ENCODE measurements at places on chromosomes 3 and 15.

GRCh38 chr15:74464897-74465296, 3.9 kb upstream of the UBL7 start:
- no peak for DNase-seq

DNA sequence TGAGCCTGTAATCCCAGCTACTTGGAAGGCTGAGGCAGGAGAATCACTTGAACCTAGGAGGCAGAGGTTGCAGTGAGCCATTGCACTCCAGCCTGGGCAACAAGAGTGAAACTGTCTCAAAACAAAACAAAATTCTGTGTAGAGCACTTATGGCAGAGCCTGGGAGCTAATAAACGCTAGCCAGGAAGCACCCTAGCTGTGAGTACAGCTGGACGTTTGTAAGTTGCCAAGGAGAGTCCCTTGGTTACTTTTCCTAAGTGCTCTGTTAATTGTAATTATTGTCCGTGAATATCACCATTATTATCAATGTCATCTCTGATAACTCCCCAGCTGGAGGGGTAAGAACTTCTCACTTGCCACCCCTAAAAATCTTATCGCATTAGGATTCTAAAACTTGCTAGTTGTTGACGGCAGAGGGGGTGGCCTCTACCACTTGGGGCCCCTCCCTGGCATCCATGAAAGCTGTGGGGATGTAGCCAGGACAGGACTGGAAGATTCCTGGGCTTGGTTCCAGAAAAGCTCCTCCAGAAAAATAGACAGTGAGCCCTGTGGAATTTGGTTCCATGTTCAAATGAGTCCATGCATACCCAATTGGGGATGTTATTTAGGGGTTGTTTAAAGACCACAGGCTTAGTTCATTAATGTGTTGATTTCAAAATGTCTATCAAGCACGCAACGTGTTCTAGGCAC, 9.9 kb upstream of the KLHL25 start:
- DNase-seq: no peak

DNA sequence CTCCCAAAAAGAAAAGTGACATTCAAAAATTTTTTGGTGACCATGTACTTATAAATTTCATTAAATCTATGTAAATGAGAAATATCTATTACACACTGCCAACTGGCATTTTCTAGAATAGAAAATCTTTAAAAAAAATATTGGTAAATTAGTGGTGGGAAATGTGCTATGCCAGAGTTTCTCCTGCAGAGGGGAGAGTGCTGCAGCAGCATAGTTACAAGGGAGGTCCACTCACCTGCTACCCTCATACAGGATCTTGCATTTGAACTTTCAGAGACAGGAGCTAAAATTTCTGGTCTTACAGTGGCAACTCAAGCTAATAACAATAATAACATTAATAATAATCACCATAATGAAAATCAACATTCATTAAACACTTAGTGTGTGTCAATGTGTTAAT, 459.6 kb downstream of the NSUN3 start:
- DNase-seq: no peak

GRCh38 chr3:172315401-172316091, 132.7 kb downstream of the GHSR start:
- DNase-seq: no peak

- no peak for DNase-seq
Measured at GRCh38 chr3:183439515-183439914, 11.1 kb upstream of the MCF2L2 start.

- no peak for DNase-seq
Measured at GRCh38 chr3:172046268-172046915, 7.0 kb downstream of the FNDC3B start.

- peak; percentile 95 for DNase-seq
Measured at GRCh38 chr15:26082221-26083109, 219.3 kb upstream of the ATP10A start.

GRCh38 chr3:194360568-194360967, 9.0 kb downstream of the LRRC15 start:
- DNase-seq: no peak

DNA sequence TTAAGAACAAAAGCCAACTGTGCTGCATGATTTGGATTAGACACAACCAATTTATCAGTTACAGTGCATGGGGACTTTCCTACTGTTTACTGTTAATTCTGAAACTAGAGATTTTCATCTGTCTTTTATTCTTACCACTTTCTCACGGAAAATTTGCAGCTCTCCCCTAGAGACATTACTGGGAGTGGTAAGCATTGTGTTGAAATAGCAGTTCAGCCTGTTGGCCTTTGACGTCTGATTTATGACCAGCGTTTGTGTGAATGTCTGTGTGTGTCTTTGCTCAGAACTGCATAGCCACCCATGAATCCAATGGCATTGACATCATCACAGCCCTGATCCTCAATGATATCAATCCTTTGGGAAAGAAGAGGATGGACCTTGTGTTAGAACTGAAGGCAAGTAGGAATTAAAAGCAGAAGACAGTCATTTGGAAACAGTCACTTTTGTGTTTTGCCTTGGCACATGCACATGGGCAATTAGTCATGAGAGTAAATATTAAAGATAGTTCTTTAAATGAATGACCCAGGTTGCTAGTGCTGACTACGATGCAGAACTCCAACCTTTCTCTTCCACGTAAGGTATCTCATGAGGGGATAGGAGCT, 202.2 kb upstream of the BHLHE40 start:
- peak; percentile 2 for DNase-seq

DNA sequence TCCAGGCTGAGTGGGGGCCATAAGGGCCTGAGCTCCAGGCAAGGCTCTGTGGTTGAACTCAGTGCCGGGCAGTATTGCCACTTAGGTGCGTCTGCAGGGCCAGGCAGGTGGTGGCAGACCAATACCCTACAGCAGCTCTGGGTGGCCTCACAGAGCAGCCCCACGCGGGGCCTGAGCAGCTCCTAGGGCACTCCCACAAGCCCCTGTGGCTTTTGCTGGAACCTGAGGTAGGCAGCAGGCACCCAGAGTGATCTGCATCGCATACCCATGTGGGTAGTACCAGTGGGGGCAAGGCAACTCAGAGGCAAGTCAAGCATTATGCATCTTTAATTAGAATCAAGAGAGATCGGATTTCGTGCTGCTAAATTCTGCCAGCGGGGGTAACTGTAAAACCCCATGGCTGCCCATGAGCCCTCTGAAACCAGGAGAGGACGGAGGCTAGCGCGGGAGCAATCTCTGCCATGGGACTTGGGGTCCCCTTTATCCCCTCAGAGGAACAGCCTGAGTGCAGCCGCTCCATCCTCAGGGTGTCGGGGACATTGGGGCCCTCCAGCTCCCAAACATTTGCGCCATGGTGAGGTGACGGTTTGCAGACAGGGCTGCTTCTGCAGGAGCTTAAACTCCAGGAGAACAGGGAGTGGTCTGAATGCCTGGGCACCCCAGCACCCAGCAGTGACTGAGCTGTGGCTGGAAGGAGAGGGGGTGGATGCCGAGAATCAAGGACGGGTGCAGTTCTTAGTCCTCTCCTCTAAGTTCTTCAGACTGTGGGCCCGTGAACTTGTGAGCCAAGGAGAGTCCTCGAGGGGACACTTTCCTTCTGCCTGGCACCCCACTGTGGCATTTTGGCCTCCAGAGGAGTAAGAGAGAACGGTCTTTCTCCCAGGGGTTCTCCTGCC, 62.4 kb upstream of the PCSK6 start:
- DNase-seq: no peak

DNA sequence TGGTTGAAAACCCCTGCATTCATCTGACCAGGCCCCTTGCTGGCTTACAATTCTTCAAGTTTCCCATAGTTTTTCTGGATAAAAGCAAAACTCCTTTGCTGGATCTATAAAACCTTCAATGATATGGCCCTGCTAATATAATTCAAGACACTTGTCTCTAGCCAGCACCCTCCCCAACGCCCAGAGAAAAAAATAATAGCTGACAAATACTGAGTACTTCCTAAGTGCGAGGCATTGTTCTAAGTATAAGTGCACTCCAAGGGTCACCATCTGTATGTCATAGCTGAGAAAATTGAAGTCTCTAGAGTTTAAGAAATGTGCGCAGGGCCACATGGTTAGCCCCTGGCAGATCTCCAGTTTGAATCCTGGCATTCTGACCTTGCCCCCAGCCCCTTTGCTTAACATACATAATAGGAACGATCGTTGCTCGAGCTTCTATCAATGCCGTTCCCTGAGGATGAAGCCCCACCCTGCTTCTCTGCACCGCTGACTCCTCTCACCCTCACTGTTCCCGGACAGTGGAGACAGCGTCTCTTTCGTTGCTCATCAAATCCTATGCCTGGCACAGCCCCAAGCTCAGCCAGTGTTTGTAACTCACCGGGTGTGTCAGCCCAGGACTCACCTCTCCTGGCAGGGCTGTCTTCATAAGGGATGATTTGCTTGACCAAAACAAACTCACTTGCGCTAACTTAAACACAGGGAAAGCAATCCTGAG, 377.1 kb upstream of the PROK2 start:
- no peak for DNase-seq

DNA sequence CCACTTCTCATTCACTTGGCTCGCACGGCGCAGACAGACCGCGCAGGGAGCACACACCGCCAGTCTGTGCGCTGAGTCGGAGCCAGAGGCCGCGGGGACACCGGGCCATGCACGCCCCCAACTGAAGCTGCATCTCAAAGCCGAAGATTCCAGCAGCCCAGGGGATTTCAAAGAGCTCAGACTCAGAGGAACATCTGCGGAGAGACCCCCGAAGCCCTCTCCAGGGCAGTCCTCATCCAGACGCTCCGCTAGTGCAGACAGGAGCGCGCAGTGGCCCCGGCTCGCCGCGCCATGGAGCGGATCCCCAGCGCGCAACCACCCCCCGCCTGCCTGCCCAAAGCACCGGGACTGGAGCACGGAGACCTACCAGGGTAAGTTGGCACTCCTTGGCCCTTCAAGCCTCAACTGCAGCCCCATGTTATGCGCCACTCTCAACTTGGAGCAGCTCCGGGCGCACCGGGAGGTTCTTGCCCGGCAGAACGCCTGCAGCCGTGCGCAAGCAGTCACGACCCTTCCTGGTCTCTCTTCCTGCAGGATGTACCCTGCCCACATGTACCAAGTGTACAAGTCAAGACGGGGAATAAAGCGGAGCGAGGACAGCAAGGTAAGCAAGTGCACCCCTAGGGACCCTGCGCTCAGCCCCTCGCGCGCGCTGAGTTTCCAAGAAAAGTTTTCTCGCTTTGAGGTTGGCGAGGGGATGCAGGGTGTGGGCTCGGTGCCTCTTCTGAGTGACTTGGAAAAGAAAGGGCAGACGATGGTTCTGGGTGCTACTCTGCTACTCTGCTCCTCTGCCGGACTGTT, at the start of gene BHLHE40:
Gene BHLHE40, plus strand, starts transcription at position 10 of the 801 bp plus-strand sequence. Its CDS starts 282 bp downstream, at position 292.
- no peak for DNase-seq

DNA sequence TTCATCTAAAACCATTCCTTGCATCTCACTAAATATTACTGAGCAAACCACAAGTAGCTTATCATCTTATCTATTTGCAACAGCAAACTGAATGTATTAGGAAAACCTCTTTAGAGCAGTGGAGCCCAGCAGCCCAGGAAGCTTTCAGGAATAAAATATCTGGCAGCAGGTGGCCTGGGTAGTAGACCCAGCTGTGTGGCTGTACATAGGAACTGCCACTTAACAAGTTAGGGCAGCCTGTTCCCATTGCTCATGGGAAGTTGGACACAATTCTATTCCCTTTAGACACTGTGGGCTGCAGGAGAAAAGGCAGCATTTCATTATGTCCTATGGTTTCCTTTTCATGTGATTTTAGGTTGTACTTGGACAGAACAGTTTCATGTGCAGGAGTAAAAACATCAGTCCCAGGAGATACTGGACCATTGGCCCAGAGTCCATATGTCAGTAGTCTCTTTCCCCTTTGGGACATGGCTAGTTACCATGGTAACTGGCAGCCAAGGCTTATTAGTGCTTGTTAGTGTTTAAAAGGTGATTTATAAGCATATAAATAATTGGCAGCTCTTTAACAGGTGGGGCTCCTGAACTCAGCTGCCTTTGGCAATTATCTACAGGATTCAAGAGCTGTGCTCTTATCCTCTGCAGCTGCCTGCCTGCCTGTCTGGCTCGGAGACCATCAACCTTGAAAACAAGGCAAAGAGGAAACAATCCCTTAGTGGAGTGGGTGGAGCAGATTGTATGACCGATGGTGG, 28.9 kb upstream of the LSAMP start:
- no peak for DNase-seq

- no peak for DNase-seq
Measured at GRCh38 chr3:24963762-24964625, 464.1 kb upstream of the RARB start.

DNA sequence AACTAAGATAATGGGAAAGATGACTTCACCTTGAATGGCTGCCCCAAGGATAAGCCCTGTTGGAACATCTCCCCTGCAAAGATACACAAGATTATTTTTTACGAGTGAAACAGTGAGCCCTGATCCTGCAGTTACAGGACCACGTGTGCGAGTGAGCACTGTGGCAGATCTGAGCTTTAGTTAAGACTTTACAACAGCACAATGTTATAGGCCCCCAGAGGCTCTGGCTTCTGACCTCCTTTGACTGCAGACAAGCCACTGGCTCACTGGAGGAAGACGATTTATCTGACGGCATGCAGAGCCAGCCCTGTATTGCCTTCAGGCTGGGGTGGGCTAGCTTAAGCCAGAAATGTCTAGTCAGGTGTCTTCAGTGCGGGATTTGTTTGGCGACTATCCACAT, 174.4 kb downstream of the ARRDC4 start:
- DNase-seq: no peak

DNA sequence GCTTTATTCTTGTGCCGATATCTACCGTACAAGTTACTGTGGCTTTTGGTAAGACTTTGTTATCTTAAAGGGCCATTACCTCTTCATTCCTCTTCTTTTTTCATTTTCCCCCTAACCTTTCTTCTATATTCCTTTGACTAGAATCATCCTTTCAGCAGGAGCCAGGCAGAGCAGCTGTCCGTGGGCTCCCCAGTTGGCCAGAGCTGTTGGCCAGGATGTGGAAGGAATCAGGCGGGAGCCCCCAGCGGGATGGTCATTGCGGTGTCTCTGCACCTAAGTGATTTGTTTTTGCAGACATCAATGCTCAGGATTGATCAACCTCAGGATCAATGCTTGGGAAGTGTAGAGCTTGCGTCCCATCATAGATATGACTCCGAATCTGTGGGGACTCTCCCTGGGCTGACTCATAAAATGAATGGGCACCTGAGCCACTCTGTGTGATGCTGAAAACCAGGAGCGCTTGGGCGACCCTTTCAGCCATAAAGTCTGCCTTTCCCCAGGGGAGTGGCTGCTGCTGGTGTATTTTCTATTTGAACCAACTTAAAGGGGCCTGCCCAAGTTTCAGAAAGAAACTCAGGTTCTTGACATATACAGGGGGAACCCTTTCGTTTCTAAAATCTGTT, 21.7 kb downstream of the APBA2 start:
- DNase-seq: no peak

DNA sequence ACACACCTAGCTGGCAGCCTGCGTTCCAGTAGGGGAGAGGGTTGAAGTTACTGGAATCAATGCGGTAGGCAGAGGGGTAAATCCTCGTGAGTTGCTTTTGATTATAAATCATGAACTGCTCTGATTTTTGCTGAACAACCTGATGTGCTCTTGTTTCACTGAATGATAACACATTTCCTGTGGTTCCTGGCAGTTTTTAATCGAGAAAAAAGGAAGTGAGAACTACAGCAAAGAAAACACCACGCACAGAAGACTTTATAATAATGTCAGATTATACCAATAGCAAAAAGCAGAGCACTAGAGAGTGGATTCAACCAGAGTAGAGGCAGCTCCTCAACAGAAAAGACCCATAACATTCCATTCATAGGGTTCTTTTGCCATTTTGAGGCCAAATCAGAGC, 200.8 kb upstream of the STRIT1 start:
- no peak for DNase-seq
